ENCODE measurements at places on chromosomes 1 and 21.
A peak's percentile ranks its signal among the peaks of the same experiment; 100 is the strongest.

DNA sequence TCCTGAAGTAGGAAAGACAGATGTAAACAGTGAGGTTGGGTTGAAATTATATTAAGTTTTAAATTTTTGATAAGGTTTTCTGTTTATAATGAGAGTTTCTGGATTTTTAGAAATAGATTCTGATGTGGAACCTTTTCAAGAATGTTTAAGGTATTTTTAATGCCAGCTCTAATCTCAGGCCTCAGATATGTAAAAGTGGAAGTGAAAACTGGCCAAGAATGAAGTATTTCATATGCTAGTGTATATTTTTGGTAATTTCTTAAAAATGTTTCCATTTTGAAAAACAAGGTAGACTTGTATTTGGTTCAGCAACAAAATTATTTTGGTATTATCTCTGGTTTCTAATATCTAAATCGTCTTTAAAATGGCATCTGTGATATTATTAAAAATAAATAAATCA is 14.4 kb downstream of the IFNAR1 start:
- DNase-seq: no peak

DNA sequence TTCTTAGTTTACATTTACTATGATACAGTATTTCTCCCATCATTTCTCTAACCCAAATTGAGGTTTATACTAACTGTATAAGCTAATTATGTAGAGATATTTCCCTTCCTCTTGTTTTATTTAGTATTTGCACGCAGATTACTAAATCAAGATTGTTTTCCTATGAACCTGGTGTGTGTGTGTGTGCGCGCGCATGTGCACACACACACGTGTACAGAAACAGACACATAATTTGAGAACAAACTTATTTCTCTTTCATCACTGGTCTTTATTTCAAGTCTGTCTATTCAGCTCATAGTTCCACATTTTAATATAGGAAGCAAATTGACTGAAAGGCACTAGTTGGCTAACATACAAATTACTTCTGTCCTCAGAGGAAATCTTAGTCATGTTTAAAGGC is 19.7 kb upstream of the COL24A1 start:
- DNase-seq: no peak

- DNase-seq: no peak
Measured at GRCh38 chr1:85453640-85454194, 11.2 kb downstream of the DDAH1 start.

DNA sequence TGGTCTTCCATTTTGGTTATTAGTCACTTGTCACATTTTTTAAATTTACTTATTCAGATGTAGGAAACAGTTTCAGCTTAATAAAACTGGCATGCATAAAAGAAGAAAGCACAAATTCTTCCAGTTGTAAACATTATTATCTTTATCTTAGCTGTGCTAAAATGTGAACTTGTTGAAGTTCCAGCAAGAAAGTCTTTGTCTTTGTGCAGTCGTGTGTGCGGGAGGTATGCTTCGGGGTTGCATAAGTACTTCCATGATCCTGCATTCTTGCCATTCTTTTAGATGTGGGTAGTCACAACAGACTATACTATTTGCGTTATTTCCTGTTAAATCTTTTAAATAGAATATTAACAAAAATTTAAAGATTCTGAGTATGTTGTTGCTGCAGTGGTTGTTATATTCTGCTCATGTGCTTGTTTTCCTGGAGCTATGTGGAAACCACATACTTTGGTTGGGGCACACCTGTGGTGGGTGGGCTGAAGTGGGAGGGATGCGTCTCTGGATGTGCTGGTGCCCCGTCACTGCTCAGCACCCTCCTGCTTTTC is 49.9 kb downstream of the CBS start:
- no peak for DNase-seq

DNA sequence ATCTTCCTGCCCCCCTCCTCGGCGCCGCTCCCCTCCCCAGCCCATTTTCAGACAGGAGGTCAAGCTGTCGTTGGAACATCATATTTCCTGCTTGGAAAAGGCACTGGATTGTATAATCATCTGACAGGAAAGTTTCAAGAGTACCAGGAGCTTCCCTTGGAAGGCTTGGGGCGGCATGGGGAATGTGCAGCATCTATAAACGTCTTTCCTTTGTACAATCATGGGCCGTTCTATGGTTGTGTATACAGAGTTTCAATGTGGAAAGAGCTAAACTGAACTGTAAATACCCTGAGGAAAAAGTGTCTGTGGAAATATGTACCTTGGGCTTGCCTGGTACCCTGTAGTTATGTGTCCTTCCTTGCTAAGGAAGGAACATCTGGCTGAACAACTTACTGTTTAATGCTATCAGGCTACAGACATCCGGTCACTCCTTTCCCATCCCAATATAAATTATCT is 368.1 kb upstream of the ADGRL2 start:
- no peak for DNase-seq

GRCh38 chr21:15671188-15671587 is 58.6 kb upstream of the USP25 start:
- no peak for DNase-seq

- DNase-seq: no peak
Measured at GRCh38 chr1:103761896-103762295, 12.2 kb downstream of the AMY1C start.

DNA sequence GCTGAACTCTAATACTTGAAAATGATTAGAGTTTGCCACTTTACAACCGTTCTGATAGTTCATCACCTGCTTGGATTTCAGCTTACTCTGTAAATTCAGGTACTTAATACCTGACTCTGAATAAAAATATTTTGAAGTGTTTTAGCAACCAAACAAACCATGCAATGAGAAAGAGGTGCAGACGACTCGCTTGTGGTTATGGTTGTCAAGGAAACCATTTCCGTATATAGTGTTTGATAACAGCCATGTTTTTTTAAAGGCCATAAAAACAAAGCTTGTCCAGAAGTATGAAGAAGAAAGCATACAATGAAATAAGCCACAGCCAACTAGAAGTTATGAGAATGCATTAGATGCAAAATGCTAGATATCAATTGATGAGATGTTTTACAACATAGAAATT is 167.2 kb upstream of the HMCN1 start:
- DNase-seq: peak; percentile 1

DNA sequence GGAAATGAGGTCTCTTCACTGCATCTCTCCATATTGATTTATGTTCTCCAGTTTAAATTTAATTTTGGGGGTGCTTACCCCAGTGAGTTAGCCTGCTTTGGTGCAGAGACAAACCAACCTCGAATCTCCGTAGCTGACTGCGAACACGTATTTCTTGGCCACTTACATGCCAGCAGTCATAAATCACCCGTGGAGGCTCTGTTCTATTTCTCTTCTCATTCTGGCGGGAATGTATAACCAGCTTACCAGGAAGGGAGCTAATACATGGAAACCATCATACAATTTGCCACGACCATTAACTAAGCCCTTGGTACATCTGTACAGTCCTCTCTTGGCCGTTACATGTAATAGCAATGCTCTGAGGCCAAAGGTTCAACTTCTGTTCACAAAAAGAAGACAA is 148.0 kb downstream of the PLA2G4A start:
- no peak for DNase-seq

DNA sequence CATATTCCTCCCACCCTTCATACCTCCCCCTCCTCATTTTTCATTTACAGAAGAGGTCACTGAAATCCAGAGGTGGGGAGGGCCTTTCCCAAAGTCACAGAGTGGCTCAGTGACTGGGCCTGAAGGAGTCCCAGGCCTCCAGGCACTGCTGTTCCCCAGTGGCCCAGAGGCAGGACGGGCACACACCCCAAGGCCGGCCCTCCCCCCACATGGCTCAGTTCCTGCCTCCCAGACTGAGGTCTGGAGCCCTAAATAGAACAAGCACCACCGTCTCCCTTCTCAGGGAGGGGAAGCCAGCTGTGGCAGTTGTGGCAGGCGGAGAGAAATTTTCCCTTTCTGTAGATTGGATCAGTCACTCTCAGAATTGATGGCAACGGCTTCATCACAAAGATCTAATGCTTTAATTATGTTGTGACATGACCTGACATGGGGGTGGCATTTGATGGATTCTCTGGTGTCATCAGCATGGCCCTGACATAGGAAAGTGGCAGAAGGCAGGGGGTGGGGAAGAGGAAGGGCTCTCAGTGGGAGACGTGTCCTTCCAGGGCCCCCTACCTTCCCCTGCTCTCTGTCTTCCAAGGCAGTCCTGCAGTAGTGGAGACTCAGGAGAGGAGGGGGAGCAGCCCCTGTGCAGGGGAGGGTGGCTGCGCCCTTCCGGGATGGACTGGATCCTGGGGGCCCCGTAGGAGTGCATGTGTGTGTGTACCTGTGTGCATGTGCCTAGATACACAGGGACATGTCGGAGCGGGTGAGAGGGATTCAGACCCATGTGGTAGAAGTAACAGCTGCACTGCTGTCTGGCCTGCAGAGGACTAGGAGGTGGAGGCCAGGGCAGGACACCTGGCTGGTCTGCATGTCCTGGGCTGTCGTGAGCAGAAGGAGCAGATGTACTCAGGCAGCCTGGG is 41.2 kb upstream of the FOXO6 start:
- no peak for DNase-seq

Measured in stimulated activated naive CD4-positive, alpha-beta T cell treated with Interleukin-2 at 50 U/mL for 16 hours (primary cell).